CD4-positive, alpha-beta memory T cell (primary cell): ENCODE measurements at places on chromosomes 16 and 17. TPM values are rescaled to one million over a fixed set of nuclear protein-coding genes. Genes with fewer than 3 reads are reported as not detected.

GRCh38 chr17:21303441-21304065 is 19.0 kb downstream of the MAP2K3 start:
- H3K4me3 ChIP-seq, result no peak overlapping the region
- H3K4me1 ChIP-seq, result no peaks in the 10 kb centered on the region
- H3K36me3 ChIP-seq, result peaks cover 60% of the 10 kb centered on the region

- no peak for DNase-seq
- no peak overlapping the region for H3K4me3 ChIP-seq
- no peaks in the 10 kb centered on the region for H3K27me3 ChIP-seq
- H3K4me1 ChIP-seq, result peaks cover 6% of the 10 kb centered on the region
Observed at GRCh38 chr16:85716022-85716679, 27.4 kb upstream of the GINS2 start.

GRCh38 chr17:76793775-76794174 is 55.9 kb downstream of the MFSD11 start:
- H3K4me3 ChIP-seq, result no peak overlapping the region
- no peaks in the 10 kb centered on the region for H3K27me3 ChIP-seq
- no peak overlapping the region for H3K27ac ChIP-seq

DNA sequence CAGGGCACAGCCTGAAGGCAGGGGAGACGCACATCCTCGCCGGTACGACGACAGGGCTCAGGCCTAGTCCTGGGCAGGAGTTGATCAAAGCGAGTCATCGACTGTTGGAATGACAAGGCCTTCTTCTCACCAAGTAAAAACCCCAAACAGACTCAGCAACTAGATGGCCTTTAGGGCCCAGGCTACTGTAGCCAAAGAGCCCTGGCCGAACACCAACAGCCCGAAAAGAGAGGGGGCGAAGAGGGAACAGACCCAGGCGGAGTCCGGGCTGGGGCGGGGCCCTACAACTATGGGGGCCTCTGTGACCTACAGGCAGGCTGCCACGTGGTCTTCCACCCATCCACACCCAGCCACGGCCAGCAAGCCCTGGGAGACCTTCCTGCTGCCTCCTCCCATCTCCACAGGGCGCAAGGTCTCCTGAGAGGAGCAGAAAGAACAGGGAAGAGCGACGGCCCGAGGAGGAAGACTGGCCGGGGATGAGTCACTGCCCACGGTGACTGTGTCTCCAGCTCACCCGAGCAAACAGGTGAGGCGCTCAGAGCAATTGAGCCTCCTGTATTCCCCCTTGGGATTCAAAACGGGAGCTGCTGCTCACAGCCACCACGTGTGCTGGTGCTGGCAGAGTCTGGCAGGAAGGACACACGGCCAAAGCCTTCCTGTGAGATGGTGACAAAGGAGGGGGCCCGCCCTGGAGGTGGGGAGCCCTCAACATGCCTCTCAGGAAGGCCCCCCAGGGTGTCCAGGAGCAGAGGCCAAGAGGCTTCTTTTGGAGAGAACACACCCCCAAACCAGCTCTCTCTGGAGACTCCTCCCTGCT is 17.7 kb downstream of the SLC16A3 start:
- no peak overlapping the region for H3K4me3 ChIP-seq
- H3K27me3 ChIP-seq, result no peaks in the 10 kb centered on the region
- H3K36me3 ChIP-seq, result peaks cover 94% of the 10 kb centered on the region
- peaks cover 18% of the 10 kb centered on the region for H3K4me1 ChIP-seq
- DNase-seq, result no peak

DNA sequence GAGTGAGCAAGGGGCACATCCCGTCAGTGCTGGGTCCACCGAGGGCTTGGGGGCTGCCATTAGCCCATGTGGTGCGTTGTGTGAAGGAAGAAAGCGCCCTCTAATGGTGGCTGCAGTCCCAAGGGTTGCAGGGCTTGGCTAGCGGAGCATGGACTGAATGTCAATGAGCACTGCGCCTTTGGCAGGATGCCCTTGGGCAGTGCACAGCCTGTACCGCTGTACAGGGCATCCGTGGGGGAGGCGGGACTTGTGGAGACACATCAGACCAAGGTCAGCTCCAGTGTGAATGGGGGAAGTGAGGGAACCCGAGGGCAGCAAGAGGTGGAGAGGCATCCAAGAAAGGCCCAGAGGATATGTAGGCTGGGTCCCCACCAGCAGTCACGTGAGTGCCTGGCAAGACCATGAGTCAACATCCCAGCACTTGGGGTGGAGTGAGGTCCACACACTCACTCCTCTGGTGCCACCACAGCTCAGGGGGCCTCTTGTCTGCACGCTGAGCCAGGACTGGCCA is 75.5 kb upstream of the MED9 start:
- peaks cover 42% of the 10 kb centered on the region for H3K4me1 ChIP-seq
- no peak for DNase-seq
- H3K36me3 ChIP-seq, result no peaks in the 10 kb centered on the region
- H3K4me3 ChIP-seq, result no peak overlapping the region

GRCh38 chr17:4506175-4506813 is 7.6 kb downstream of the SPNS2 start:
- H3K27ac ChIP-seq, result no peak overlapping the region
- peaks cover 16% of the 10 kb centered on the region for H3K27me3 ChIP-seq
- no peak overlapping the region for H3K4me3 ChIP-seq

DNA sequence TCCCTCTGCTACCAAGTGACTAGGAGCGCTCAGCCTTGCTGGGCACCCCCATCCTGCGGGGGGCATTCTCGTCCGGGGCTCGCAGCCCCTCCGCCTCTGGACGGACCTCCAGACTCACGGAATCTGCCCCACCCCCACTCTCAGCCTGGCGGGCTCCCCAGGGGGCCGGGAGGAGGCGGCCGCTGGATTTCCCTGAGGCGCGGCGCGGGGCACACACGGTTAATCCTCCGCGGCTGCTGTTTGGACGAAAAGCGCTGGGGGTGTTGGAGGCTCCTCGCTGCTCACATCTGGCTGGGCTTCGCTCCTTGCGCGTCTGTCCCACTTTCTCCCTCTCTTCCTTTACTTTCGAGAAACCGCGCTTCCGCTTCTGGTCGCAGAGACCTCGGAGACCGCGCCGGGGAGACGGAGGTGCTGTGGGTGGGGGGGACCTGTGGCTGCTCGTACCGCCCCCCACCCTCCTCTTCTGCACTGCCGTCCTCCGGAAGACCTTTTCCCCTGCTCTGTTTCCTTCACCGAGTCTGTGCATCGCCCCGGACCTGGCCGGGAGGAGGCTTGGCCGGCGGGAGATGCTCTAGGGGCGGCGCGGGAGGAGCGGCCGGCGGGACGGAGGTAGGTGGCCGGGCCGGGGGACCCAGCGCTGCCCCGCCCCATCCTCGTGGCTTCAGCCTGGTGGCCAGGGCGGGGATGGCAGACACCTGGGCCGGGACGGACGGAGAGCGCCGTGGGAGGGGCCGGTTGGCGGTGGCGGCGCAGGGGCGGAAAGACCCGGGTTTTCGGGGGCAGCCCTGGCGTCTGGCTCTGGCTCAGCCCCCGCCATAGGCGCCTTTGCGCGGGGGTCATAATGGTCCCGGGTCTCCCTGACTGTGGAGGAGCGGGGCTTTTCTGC is at the start of gene C1QTNF1:
Gene C1QTNF1, plus strand, starts transcription at position 284 of the 886 bp plus-strand sequence. CDS start 19,800 bp downstream, outside the sequence.
- no peaks in the 10 kb centered on the region for H3K36me3 ChIP-seq
- H3K27me3 ChIP-seq, result peaks cover 16% of the 10 kb centered on the region
- H3K4me3 ChIP-seq, result no peak within 1 kb of the TSS
- peaks cover 13% of the 10 kb centered on the region for H3K4me1 ChIP-seq
- DNase-seq, result peak; percentile 26
- H3K27ac ChIP-seq, result no peak within 1 kb of the TSS

GRCh38 chr16:64390102-64390501 is 731.8 kb downstream of the CDH11 start:
- H3K36me3 ChIP-seq, result no peaks in the 10 kb centered on the region
- no peaks in the 10 kb centered on the region for H3K4me1 ChIP-seq
- no peak overlapping the region for H3K27ac ChIP-seq
- H3K4me3 ChIP-seq, result no peak overlapping the region
- no peak for DNase-seq

The CCL1 gene
- total RNA-seq, result not detected

DNA sequence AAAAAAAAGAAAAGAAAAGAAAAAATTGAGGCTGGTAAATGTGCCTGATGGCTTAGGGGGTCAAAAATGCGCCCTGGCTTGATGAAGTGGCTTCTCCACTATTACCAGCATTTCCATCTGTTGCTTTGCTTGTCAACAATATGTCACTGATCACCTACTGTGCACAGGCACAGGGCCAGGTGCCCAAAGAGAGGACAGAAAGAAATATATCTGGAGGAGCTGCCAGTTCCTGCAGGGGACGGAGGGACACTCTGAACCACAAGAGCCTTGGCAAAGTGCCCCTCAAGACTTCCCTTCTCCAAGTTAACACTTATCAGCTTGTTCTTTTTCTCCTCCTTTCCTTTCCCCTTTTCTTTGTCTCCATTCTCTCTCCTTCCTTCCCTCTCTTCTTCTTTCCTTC is 34.7 kb downstream of the GINS3 start:
- no peak for DNase-seq
- no peak overlapping the region for H3K4me3 ChIP-seq
- peaks cover 11% of the 10 kb centered on the region for H3K4me1 ChIP-seq

GRCh38 chr17:79027274-79027924 is 3.4 kb downstream of the C1QTNF1 start:
- H3K4me3 ChIP-seq, result no peak overlapping the region
- H3K27me3 ChIP-seq, result peaks cover 18% of the 10 kb centered on the region
- no peaks in the 10 kb centered on the region for H3K36me3 ChIP-seq
- DNase-seq, result no peak

- no peaks in the 10 kb centered on the region for H3K27me3 ChIP-seq
- H3K36me3 ChIP-seq, result peaks cover 41% of the 10 kb centered on the region
- no peaks in the 10 kb centered on the region for H3K4me1 ChIP-seq
Observed at GRCh38 chr16:25141648-25142047, 30.1 kb downstream of the LCMT1 start.

The GAS2L2 gene
- total RNA-seq, result 0.26 TPM

DNA sequence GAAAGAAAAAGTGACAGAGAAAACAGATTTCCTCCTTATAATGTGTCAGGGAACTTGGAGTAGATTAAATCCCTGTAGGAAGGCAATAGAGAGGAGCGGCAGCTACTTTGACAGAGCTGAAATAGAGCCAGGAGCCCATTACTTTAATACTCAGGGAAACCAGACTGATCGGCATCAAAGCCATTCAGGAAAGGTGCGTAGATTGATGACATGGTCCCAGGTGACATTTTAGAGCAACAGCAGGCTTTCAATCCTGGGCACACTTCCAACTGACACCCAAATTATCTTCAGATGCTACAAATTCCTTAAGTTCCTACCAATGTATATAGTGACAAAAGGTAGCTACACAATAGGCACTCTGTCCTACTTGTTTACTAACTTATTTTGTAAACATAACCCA is 821.5 kb downstream of the CDH8 start:
- H3K4me3 ChIP-seq, result no peak overlapping the region
- no peaks in the 10 kb centered on the region for H3K36me3 ChIP-seq
- no peak for DNase-seq
- no peaks in the 10 kb centered on the region for H3K27me3 ChIP-seq
- H3K27ac ChIP-seq, result no peak overlapping the region

DNA sequence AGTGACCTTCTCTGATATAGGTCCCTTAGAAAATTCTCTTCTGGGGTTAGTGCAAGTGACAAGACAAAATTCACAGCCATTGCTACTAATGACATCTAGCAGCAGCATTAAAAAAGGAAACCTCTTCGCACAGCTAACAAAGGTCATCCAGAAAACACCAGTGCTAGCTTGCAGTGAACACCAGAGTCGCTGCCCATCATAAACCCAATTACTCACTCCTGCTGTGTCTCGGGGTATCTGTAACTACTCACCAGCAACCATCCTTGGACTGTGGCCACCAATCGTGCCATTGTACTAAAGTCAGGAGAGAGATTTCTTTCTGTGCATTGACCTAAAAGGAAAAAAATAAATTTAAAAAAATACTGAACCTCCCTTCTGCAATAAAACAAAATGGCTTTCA is 1494.7 kb upstream of the CDH8 start:
- H3K27me3 ChIP-seq, result no peaks in the 10 kb centered on the region
- no peaks in the 10 kb centered on the region for H3K4me1 ChIP-seq
- no peak for DNase-seq
- no peaks in the 10 kb centered on the region for H3K36me3 ChIP-seq
- H3K4me3 ChIP-seq, result no peak overlapping the region

DNA sequence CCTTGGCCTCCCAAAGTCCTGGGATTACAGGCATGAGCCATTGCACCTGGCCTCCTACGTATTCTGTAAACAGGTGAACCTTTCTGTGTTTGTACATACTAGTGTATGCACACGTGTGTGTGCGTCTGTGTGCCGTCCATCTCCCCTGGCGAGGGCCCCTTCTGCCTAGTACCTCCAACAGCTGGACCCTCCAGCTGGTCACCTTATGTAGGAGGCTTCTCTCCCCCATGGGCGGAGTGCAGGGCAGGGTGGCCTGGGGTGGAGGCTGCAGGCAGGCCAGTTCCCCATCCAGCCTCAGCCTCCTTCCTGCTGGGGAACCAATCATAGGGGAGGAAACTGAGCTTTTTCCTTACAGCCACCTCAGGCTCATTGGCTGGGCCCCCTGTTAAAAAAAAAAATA is 24.4 kb upstream of the DOC2B start:
- no peaks in the 10 kb centered on the region for H3K4me1 ChIP-seq
- H3K27me3 ChIP-seq, result no peaks in the 10 kb centered on the region
- no peak for DNase-seq
- H3K27ac ChIP-seq, result no peak overlapping the region
- H3K4me3 ChIP-seq, result no peak overlapping the region

DNA sequence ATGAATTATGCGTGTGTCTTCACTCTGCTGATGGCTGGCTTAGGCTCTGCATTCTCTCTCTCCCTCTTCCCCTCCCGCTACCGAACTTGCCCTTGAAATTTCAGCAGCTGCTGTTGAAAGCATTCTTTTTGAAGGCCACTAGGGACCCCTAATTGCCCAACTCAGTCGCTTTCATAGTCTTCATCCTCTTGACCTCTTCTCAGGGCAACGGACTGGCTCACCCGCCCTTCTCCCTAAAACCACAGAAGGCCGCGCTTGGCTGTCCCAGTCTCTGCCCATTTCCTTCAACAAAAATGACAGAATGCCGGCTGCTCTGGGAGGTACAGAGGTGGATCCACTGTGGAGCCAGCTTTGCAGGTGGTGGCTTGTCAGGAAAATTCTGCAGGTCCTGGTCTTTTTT is 21.0 kb upstream of the FMNL1 start:
- H3K27me3 ChIP-seq, result no peaks in the 10 kb centered on the region
- H3K36me3 ChIP-seq, result no peaks in the 10 kb centered on the region
- DNase-seq, result no peak
- no peak overlapping the region for H3K4me3 ChIP-seq
- no peaks in the 10 kb centered on the region for H3K4me1 ChIP-seq
- H3K27ac ChIP-seq, result no peak overlapping the region
